ENCODE measurements at places on chromosomes 7 and 10.
A peak's percentile ranks its signal among the peaks of the same experiment; 100 is the strongest.

GRCh38 chr10:29760138-29760900 is 125.5 kb upstream of the SVIL start:
- no peak overlapping the region for H3K4me3 ChIP-seq
- no peak for DNase-seq
- H3K36me3 ChIP-seq = no peaks in the 10 kb centered on the region
- H3K27me3 ChIP-seq = no peaks in the 10 kb centered on the region
- H3K4me1 ChIP-seq = no peaks in the 10 kb centered on the region
- no peak overlapping the region for H3K27ac ChIP-seq

GRCh38 chr7:130814778-130815335 is 80.8 kb upstream of the KLF14 start:
- no peaks in the 10 kb centered on the region for H3K36me3 ChIP-seq
- no peaks in the 10 kb centered on the region for H3K4me1 ChIP-seq
- no peaks in the 10 kb centered on the region for H3K27me3 ChIP-seq
- H3K27ac ChIP-seq = no peak overlapping the region
- DNase-seq = peak; percentile 39

DNA sequence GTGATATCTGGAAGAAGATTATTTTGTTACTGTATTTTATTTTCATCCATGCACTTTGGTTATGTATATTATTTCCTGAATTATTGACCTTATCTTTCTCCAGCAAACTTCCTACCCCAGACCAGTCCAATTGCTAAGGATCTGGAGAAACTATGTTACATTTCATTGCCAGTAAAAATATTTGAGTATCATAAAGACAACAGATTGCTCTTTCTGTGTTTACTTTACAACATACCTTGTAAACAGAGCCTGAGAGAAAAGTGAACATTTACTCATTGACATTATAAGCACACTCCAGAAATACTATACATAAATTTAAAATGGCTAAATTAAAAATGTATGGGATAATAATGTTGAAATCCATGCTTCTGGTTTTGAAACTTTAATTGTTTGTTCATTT is 186.2 kb upstream of the FAM3C start:
- DNase-seq = no peak
- no peak overlapping the region for H3K4me3 ChIP-seq
- no peak overlapping the region for H3K27ac ChIP-seq
- H3K4me1 ChIP-seq = no peaks in the 10 kb centered on the region
- peaks cover 14% of the 10 kb centered on the region for H3K27me3 ChIP-seq

GRCh38 chr7:112881-113280 is 79.5 kb upstream of the FAM20C start:
- H3K27me3 ChIP-seq = peaks cover 29% of the 10 kb centered on the region
- no peak for DNase-seq
- peaks cover 1% of the 10 kb centered on the region for H3K36me3 ChIP-seq

DNA sequence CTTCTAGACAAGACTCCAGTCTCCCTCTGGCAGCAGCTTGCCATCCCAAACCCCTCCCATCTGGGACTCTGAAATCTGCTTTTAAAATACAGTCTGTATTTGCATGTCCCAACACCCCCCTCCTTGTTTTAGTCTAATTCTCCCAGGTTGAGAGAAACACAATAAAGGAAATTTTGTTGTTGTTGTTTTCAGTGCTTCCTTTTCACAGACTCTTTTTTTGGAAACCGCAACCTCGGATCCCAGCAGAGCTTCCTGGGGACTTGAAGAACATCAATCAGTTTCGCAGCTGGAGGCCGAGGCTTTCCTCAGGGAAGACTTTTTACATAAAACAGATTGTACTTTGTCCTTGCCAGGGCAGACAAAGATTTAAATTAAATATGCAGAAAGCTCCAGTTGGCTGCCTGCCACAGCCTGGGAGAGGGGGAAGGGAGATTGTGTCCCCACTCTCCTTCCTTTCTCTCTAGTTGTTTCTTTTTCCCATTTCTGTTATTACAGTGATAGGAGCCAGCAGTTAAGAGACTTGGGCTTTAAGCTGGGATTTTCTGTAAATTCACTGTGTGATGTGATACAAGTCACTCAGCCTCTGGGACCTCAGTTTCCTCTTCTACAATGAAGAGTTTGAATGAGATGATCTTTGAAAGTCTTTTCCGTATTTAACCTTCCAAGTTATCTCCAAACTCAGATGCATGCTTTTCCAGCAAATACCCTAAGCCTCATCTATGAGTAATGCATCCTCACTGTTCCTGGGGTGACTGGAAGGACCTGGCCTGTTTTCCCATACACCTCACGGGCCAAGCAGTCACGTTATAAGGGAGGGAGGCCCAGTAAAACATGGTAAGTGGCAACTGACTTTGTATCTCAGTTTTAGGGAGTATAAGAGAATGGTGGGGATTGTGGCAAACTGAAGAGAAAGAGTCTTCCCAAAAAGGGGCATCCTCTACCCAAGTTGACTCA is 192.3 kb downstream of the REEP3 start:
- no peaks in the 10 kb centered on the region for H3K36me3 ChIP-seq
- H3K27me3 ChIP-seq = no peaks in the 10 kb centered on the region
- DNase-seq = no peak
- no peak overlapping the region for H3K27ac ChIP-seq
- no peak overlapping the region for H3K4me3 ChIP-seq
- H3K4me1 ChIP-seq = peaks cover 5% of the 10 kb centered on the region
